CD14-positive monocyte (primary cell): ENCODE measurements at places on chromosomes 6 and 20.

DNA sequence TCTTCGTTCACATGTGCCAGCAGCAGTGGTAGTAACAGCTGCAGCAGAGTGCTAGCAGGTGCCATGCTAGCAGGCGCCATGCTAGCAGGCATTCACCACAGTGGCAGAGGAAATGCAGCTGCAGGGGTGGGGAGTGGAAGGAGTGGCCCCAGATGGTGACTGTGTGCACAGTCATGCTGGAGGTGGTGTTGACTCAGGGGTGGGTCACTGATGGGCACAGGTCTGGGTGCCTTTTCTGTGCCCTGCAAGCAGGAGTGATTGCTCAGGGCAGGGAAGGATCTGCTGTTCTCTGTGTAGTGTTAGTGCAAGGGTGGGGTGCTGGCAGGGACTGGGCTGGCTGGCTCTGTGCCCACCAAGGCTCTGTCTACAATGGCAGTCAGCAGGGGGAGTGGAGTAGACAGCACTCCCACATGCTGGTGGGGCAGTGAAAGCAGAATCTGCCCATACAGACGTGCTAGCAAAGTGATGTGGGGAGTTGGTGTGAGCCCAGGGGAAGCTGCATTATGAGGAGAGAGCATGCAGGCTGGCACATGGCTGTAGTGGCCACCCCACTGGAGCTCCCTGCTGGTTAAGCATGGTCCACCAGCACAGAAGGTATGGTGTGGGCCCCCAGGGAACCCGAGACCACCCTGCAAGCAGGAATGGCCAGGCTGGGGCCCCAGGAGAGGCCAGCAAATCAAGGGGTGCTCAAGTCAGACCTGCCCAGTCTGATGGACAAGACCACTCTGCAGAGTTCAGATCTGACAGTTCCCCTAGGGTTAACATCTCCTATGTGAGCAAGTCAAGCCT, 11.4 kb upstream of the TSPYL4 start:
- DNase-seq, result no peak

GRCh38 chr20:25541676-25542075, 43.7 kb downstream of the NINL start:
- no peak for DNase-seq

DNA sequence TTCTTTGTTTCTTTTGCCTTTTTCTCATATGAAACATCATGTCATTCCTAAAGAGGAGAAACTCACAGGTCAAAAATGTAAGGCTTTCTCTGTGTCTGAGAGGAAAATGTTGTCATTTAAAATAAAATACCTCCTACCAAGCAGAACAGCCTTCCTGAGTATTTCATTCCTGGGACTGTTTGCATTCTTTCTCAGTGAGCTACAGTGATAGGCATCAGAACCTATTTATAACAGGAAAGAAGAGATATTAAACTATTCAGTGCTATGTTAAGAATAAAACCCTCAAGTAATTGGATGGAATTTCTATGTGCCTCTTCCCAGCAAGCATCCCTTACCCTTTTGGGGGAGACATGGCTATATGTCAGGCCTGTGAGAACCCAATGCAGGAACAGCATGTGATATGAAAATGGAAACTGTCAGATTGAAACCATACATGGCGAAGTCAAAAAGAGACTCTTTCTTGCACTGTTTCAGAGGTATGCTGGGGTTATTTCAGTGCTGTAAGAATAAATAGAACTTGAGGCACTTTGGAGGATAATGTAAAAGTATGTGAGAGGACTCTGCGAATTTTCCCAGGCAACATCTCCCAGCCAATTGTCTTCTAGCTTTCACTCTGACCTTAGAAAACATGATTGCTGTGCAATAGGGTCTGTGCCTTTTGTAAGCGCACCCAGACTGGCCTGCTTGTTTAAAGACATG, 133.8 kb upstream of the CCN2 start:
- no peak for DNase-seq

DNA sequence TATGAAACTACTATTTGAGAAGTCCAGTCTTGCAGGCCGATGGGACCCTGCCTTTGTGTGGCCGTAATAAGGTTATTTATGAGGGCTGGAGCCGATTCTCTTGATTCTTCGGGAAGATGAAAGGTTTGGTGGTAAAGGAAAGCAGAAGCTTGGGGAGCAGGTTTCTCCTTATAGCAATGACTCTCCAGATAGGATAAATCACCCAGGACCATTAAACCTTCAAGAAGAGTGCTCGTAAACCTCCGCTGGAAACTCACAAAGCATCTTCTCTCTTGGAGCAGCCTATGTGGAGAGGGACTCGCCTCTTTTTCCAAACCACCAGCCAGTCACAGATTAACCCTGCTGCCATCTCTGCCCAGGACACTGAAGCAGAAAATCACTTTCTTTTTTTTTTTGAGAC, 69.6 kb upstream of the SALL4 start:
- no peak for DNase-seq

DNA sequence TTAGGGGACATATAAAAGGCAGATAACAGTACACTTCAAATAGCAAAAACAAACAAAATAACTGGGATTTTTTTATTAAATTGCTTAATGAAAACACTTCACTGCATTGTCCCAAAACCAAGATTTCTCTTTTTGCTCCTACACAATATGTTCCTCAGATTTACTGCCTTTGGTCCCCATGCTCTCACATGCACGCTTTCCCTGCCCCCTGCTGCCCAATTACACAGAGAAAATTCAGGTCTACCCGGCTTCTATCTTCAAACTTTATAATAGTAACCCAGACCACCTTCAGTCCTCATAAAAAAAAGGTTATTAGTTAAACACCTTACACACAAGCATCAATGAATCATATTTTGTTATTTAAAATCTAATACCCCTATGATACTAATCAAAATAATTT, 673.8 kb upstream of the HS3ST5 start:
- no peak for DNase-seq

- no peak for DNase-seq
Observed at GRCh38 chr6:938916-939315, 246.0 kb upstream of the EXOC2 start.
